Stomach (tissue), 19 donors: ENCODE measurements at places on chromosomes 6 and 20.

- no peak overlapping the region for H3K4me3 ChIP-seq
- DNase-seq: peak; percentile 65
- H3K27me3 ChIP-seq: no peaks in the 10 kb centered on the region
- H3K36me3 ChIP-seq: no peaks in the 10 kb centered on the region
Measured at GRCh38 chr20:43744966-43745730, 18.3 kb upstream of the GTSF1L start.

- peak overlapping the region; percentile 73 for H3K27ac ChIP-seq
- no peaks in the 10 kb centered on the region for H3K27me3 ChIP-seq
- DNase-seq: peak; percentile 76
Measured at GRCh38 chr6:112149719-112150263, 62.4 kb downstream of the FAM229B start.

DNA sequence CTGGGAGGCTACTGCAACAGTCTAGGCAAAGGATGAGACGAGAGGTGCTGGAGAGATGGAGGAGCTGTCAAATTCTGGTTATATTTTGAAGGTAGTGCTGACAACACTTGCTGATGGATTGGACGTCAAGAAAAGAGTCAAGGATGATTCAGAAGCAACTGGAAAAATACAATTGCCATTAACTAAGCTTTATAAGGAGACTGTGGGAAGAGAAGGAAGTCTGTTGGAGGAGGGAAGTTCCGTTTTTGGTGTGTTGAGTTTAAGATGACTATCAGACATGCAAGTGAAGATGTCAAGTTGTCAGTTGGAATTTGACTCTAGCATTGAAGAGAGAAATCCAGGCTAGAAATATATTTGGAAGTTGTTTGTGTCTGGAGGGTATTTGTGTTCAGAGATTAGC lies 358.1 kb downstream of the RNGTT start:
- no peaks in the 10 kb centered on the region for H3K36me3 ChIP-seq
- H3K27ac ChIP-seq: no peak overlapping the region
- no peak overlapping the region for H3K4me3 ChIP-seq
- DNase-seq: no peak

GRCh38 chr20:24328901-24329300 lies 140.5 kb upstream of the SYNDIG1 start:
- no peaks in the 10 kb centered on the region for H3K36me3 ChIP-seq
- no peaks in the 10 kb centered on the region for H3K4me1 ChIP-seq
- no peak overlapping the region for H3K4me3 ChIP-seq
- H3K27ac ChIP-seq: no peak overlapping the region
- no peaks in the 10 kb centered on the region for H3K27me3 ChIP-seq
- DNase-seq: no peak

- peaks cover 3% of the 10 kb centered on the region for H3K4me1 ChIP-seq
- H3K4me3 ChIP-seq: no peak overlapping the region
- no peaks in the 10 kb centered on the region for H3K36me3 ChIP-seq
- H3K27ac ChIP-seq: no peak overlapping the region
- DNase-seq: peak; percentile 7
Measured at GRCh38 chr6:140202964-140203515, 828.6 kb upstream of the CITED2 start.

- no peaks in the 10 kb centered on the region for H3K36me3 ChIP-seq
- H3K27me3 ChIP-seq: no peaks in the 10 kb centered on the region
- H3K4me1 ChIP-seq: peaks cover 33% of the 10 kb centered on the region
- peak overlapping the region; percentile 59 for H3K27ac ChIP-seq
- H3K4me3 ChIP-seq: no peak overlapping the region
Measured at GRCh38 chr20:38123021-38123587, 42.0 kb downstream of the TGM2 start.

GRCh38 chr6:91490671-91491301 lies 903.9 kb upstream of the MAP3K7 start:
- no peaks in the 10 kb centered on the region for H3K36me3 ChIP-seq
- DNase-seq: no peak
- no peak overlapping the region for H3K27ac ChIP-seq
- no peaks in the 10 kb centered on the region for H3K27me3 ChIP-seq

- H3K4me3 ChIP-seq: no peak overlapping the region
- H3K36me3 ChIP-seq: no peaks in the 10 kb centered on the region
- no peak overlapping the region for H3K27ac ChIP-seq
- no peaks in the 10 kb centered on the region for H3K4me1 ChIP-seq
Measured at GRCh38 chr6:19408331-19408730, 428.8 kb upstream of the ID4 start.

GRCh38 chr20:48329031-48329615 lies 498.7 kb downstream of the PREX1 start:
- no peaks in the 10 kb centered on the region for H3K27me3 ChIP-seq
- H3K4me1 ChIP-seq: no peaks in the 10 kb centered on the region
- no peak overlapping the region for H3K27ac ChIP-seq
- no peaks in the 10 kb centered on the region for H3K36me3 ChIP-seq
- no peak for DNase-seq
- no peak overlapping the region for H3K4me3 ChIP-seq

DNA sequence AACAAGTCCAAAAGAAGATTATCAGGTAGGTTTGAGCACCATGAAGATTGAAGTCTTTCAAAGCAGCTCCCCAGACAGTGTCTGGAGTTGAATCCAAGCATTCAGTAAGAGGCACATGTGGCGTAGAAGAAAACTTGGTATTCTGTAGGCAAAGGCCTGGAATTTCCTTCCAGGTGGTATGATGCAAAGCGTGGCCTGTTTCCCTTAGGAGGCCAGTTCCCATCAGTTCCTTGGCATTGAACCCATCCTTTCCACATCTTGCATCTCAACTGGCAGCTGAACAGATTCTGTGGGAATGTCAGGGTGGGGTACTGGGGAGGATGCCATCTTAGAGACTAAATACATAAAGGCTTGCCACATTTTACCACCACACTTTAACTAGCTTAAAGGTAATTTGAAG lies 516.0 kb downstream of the BTBD3 start:
- H3K36me3 ChIP-seq: no peaks in the 10 kb centered on the region
- no peak overlapping the region for H3K27ac ChIP-seq
- H3K4me3 ChIP-seq: no peak overlapping the region
- no peaks in the 10 kb centered on the region for H3K27me3 ChIP-seq

DNA sequence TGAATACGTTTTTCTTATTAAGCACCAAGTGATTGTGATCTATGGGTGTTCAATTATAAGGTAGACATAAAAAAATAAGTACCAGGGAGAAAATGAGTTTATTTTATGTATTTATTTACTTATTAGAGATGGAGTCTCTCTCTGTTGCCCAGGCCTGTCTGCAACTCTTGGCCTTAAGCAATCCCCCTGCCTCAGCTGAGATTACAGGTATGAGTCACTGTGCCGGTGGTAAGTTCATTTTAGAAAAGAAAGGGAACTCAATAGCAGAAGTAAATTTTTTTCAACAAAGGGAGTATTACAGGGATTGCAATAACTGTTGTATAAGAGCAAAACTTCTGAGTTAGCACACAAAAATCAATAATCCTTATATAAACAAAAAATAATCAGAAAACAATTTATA lies 98.7 kb upstream of the FUT9 start:
- no peak for DNase-seq
- no peaks in the 10 kb centered on the region for H3K27me3 ChIP-seq
- no peaks in the 10 kb centered on the region for H3K36me3 ChIP-seq
- H3K27ac ChIP-seq: no peak overlapping the region

GRCh38 chr6:145929037-145929633 lies 35.0 kb downstream of the SHPRH start:
- H3K27ac ChIP-seq: no peak overlapping the region
- H3K4me3 ChIP-seq: no peak overlapping the region
- H3K4me1 ChIP-seq: no peaks in the 10 kb centered on the region
- H3K36me3 ChIP-seq: peaks cover 79% of the 10 kb centered on the region

DNA sequence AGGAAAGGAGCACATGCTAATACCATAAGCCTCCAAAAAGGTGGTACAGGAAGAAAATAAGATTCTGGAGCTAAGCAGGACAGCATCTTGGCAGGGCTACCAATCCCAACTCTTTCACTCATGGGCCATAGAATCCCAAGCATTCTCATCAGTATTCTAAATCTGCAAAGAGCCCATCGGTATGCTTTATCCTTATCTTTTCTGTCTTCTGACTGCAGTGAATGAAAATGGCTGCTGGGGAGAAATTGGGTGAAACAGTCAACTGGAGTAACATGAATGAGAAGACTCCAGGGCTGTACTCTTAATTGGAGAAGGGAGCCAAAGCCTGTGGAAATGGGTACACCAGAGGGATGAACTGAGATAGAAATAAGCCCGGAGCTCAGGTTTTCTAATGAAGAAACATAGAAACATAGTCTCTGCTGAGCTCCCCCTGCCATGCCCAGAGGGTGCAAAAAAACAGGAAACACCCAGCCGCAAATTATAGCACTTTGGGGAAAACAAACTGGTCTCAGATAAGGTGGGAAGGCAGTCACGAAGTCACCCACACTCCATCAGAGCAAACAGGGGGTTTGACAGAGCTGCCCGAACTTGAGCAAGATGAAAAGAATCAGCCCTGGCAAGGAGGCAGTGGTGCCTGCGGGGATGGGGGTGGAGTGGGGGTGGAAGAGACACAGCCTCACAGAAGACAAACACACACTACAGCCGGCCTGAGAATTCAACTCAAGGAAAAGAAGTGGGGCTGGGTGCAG lies 35.4 kb upstream of the E2F3 start:
- H3K27me3 ChIP-seq: no peaks in the 10 kb centered on the region
- H3K27ac ChIP-seq: no peak overlapping the region
- H3K4me3 ChIP-seq: no peak overlapping the region
- DNase-seq: no peak
- H3K4me1 ChIP-seq: no peaks in the 10 kb centered on the region
